ENCODE measurements at places on chromosomes 7 and 10.

DNA sequence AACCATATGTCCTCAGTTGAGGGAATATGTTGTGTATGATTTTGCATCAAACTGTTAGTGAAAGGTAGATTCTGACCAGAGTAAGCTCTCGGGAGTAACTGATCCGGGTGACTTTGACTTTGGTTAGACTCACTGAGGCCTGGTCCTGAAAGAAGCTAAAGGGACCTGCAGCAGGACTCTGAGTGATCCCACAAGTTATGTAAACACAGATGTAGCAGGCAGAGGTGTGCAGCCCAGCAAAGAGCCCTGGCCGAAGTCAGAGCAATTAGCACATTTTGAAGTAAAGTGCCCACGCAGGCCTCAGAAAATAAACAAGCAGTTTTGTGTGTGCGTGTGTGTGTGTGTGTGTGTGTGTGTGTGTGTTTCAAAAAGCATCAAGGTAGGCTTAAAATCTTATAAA is 245.6 kb upstream of the FERD3L start:
- no peak for DNase-seq

DNA sequence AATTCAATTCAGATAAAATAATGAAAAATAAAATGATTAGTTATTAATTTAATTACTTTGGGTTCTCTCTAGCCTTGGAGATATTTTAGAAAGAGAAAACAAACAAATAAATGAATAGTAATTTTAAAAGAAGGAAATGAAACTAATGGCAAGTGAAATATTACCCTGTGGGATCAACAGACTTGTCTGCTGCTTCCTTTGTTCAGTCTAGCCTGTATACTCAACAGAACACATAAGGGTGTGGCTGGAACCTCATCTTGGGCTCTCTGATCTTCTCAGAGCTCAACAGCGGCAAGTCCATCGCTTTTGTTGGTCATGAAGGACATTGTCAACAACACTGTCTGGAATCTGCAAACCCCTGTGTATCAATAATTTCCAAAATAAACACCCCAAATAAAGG is 904.9 kb downstream of the IPMK start:
- DNase-seq: no peak

- DNase-seq: no peak
These were observed 157.1 kb upstream of the PRKCQ start for GRCh38 chr10:6737080-6737641.

DNA sequence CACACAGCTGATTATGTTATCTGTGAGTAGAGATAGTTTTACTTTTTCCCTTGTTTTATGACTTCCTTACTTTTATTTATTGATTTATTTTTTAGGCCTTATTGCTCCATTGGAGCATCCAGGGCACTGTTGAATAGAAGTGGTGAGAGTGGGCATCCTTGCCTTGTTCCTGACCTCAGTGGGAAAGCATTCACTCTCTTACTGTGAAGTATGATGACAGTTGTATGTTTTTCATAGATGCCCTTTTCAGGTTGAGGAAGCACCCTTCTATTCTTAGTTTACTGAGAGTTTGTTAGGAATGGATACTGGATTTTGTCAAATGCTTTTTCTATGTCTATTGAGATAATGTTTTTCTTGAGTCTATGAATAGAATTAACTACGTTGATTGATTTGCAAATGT is 88.6 kb downstream of the XRCC2 start:
- DNase-seq: no peak

DNA sequence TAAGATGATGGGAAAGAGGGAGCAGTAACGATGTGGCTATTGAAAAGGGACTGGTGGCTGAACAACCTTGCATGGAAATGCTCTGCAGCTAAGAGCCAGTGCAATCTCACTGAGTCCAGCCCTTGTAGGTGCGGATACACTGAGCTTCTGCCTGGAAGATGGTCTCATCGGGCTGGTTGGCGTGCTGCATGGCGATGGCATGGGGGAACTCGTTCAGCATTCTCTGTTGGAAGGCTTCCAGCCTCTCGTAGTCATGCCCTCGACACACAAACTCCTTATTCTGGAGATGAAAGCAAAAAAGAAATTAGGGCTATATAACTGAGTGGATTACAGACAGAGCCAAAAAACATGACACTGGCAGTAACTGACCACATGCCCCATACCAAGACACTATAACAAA is 197.8 kb upstream of the IMMP2L start:
- DNase-seq: no peak

- no peak for DNase-seq
These were observed 61.5 kb upstream of the MACROH2A2 start for GRCh38 chr10:69991151-69991550.

- DNase-seq: no peak
These were observed 68.9 kb downstream of the PDGFA start for GRCh38 chr7:450741-451140.

- DNase-seq: no peak
These were observed 165.3 kb downstream of the SFMBT2 start for GRCh38 chr10:7245505-7245904.

DNA sequence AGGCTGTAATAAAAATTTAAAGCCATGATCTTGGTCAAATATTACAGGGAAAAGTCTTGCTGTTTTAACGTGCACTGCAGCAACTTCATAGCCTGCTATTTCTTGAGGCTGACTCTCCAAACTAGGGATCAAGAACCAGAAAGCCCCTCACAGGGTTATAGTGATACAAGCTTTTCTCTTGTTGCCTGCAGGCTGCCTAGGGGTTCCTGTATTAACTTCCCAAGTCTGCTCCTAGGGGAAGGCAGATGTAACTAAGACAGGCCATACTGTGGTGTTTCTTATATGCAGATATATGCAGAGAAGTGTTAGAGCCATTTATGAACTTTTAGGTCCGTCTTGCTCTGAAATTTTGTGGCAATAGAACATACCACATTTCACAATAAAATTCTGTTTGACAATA is 175.7 kb downstream of the FOXP2 start:
- no peak for DNase-seq

DNA sequence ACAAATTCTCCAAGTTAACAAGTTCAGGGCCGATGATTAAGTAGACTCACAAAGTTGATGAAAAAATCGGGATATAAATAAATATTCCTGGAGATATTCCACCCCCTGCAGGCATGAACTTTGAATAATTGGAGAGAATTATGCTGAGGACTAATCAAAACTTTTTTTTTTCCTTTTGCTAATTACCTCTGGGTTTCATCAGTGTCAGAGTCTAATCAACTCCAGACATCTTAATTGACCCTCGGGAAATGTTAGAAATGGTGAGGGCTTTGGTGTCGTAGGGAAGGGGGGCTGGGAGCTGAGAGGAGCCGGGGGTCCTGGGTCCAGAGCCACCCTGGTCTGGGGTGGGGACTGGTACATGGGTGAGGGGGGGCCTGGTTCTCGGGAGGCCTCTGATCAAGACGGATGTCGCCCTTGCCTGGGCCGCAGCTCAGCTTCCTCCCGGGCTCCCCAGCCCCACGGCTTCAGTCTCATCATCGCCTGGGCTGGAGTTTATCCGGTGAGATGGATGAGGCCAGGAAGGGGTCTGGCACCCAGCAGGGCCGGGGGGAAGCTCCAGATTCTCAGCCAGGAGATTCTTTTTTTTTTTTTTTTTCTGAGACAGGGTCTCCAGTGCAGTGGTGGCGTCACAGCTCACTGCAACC is 30.4 kb upstream of the ELFN1 start:
- DNase-seq: no peak

DNA sequence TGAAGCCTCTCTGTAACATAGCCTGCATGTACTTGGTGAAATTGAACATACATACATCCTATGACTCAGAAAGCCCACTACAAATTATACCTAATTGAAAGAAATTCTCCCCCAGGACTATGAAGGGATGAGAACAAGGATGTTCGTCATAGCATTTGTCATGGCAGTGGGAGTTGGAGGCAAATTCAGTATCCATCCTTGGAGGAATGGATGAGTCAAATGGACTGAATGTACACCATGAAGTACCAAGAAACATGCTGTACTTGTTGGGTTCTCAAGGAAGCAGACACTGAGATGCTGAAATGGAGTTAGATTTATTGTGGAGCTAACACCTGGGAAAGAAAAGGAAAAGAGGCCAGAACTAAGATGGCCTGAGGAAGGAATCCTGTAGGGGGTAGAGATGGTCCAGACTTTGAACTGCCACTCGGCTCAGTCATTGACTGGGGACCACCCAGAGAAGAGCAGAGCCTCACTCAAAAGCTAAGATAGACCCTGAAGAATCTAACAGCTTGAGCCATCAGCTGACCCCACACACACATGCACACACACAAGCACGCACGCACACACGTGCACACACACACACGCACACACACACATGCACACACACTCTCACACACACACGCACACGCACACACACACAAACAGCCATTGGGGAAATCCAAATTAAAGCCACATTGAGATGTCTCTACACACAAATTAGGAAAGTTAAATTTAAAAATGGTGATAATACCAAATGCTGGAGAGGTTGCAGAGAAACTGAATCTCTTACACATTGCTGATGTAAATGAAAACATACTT is 22.3 kb downstream of the AOC1 start:
- DNase-seq: no peak

DNA sequence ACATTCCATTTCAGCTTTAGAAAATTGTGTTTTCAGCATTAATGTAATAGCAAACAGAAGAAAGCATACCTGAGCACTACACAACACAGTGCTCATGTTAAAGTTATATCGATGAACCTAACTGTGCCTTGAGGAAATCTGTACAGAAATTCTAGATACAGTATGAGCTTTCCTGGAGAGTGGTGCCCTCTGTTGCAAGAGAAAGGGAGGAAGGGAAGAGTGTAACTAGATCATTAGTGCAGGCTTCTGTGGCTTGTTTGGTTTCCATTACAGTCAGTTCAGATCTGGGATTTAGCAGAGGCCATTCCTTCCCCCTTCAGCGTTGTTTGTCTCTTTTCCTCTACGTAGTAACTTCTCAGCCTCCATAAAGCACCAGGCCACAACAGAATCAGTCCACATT is 139.7 kb downstream of the HTR7 start:
- DNase-seq: no peak

DNA sequence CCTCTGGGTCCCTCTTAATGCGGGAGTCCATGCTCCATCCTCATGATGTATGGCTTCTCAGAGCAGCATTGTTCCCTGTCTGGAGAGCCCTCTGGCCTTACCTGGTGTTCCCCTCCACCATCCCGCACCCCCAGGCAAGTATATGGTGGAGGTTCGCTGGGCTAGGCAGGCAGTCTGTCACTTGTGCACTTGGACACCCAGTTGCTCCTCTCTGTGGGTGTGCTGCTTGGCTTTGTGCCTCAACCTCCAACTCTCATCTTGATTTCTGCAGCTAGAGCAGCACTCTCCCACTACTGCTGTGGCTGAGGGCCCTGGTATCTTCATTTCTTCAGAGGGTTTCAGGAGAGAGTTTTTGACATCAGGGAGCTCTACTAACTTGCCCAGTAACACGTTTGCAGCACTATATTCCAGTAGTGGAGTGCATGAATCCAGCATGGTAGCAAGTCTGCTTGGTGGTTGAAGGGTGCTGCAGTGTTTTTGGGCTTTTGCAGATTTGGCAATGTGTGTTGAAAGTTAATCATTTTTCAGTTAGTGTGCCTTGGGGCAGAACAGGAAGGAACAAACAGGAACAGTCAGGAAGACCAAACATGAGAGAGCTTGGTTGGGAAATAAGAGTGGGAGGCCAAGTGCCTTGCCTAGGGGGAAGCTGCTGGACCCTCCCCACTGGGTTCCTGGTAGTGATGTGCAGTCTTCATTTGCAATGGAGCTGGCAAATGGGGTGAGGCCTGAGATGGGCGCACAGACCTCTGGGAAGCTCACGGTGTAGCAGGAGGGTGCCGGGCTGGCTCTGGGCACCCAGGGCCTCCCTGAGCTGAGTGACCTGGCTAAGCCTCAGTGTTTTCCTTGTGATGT is 37.4 kb downstream of the TSPAN14 start:
- no peak for DNase-seq

DNA sequence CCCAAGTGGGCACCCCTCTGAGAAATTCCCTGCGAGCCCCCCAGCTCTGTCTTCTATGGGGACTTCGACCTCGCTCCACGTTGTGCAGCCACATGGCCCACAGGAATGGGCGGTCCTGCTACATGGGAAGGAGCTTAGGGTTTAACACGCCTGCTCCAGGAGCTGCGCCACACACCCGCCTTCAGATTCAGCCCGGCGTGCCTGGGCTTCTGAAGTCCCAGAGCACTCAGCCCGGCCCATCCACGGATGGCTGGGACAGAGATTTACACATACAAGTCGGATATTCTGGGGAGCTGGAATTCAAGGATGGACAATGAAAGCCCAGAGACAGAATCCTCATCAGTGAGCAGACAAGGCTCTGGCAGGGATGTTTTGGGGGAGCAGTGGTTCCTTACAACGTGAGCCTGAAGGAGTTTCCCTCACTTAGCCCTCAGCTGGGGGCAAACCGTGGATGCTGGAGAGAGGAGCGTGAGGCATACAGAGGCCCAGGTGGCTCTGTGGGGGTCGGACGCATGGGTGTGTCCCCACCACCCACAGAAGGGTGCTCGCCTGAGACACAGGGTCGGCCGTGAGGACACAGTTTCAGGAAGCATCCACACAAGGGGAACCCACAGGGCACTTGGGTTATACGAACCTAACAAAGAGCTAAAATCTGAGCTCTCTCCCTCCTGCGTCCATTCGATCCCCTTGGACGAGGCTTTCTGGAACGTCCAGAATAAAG is 372.9 kb downstream of the DNAJB6 start:
- no peak for DNase-seq

- no peak for DNase-seq
These were observed 192.7 kb upstream of the MKI67 start for GRCh38 chr10:128318913-128319312.

DNA sequence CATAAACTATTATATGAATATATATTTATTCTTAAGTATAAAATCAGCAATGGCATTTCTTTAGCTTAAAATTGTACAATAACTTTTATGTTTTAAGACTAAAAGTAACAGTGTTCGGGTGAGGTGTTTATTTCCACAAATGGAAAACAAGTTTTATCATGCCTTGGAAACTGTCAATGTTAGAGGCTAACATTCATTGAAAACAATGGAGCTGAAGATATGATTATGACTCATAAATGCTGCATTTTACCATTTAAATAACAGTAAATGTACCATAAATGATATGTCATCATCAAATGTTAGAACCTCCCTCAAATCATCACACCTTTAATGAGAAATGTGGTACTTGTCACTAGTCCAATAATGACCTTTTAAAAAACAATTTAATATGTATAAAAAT is 897.3 kb downstream of the PCDH15 start:
- DNase-seq: no peak

DNA sequence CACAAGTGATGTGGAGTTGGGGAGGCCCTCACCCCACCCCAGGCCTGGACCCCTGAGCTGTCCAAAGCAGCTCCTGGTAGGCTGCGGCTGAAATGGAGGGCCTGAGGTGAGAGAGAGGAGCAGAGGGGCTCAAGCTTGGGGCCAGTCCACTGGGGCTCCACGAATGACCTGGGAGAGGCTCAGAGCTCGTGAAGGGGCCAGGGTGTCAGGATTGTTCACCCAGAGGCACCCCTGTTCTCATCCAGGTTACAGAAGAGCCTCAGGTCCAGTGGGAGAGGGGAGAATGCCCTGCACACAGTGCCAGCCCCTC is 102.2 kb upstream of the RET start:
- DNase-seq: no peak
